Suppressor macrophage (primary cell): ENCODE measurements at places on chromosomes 11 and 22.

- DNase-seq: no peak
These were observed 747.0 kb downstream of the FAM181B start for GRCh38 chr11:81986556-81987161.

DNA sequence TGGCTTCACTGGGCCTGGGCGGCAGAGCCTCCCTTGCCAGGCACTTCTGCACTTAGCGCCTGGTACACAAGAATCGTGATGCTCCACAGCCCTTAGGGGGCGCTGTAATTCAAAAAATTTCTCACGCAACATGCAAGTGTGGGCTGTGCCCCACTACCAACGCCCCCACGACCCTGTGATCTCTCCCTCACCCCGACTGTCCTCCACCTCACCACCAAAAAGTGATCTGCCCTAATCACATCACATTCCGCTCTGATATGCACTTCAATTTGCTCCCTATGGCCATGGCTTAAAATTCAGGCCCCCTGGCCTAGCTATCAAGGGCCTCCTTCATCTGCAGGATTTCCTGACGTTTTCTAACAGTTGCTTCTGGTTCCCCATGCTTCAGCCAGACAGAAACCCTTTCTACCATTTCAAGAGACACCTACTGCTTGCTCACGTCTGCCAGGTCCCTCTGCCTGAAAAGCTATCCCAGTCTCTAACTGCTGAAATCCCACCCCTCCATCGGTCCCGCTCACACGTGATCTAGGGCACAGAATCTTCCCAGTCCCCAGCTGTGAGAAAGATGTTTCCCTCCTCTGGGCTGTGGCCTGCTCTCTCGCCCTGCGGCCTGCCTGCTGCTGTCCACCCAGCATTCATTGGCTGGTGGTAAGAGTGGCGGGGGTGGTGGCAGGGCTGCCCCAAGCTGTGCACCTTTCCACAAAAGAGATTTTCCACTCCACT is 27.9 kb upstream of the LRRC32 start:
- DNase-seq: peak; percentile 46

DNA sequence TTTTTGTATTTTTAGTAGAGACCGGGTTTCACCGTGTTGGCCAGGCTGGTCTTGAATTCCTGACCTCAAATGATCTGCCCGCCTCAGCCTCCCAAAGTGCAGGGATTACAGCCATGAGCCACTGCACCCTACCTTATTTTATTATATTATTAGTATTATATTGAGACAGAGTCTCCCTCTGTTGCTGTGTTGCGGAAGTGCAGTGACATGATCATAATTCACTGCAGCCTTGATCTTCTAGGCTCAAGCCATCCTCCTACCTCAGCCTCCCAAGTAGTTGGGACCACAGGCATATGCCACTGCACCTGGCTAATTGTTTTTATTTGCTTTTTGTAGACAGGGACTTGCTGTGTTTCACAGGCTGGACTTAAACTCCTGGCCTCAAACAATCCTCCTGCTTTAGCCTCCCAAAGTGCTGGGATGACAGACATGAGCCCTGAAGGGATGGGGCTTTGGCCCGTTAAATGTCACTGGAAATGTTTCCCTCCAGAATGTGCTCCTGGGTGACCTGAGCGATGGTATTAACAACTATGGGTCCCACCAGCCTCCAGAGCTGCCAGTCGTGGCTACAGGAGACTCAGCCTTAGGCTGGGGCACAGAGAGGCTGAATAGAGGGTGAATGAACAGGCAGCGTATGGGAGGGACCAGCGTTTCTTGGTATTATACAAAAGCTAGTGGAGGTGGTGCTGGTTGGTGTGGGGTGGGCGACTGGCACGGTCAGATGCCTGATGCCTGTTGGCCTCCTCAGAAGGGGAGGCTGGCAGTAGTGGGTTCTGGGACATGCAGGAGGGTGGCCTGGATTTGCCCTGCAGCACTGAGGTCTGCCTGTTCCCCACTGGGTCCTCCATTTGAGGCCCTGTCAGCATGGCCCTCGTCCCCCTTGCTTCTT is 7.3 kb downstream of the TANGO2 start:
- DNase-seq: no peak

GRCh38 chr11:3803726-3804495 is 4.4 kb upstream of the PGAP2 start:
- DNase-seq: no peak
